NCI-H2107 (cell line): ENCODE measurements at places on chromosomes 3 and 15.

GRCh38 chr3:6301626-6302025, 559.3 kb upstream of the GRM7 start:
- no peak for DNase-seq

- no peak for DNase-seq
Measured at GRCh38 chr3:144662729-144663128, 691.1 kb downstream of the DIPK2A start.

GRCh38 chr3:196875258-196875657, 7.5 kb downstream of the SENP5 start:
- no peak for DNase-seq

- DNase-seq = no peak
Measured at GRCh38 chr3:177778633-177779032, 581.4 kb upstream of the TBL1XR1 start.

DNA sequence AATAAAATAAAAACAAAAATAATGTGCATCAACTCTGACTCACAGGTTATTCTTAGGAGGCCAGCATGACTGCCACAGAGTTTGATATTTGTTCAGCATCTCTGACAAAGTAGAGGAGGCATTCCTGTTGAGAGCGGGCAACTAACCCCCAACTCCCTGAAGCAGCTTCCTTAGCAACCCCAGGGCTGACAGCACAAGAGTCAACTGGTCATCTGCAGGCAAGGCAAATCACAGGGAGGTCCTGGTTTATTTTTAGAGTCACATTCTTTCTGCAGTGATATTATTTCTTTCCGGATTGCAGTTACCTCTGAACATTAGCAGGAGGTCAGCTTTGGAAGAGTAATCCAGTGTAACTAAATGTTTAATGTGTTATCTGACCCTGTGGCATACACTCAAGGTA, 273.0 kb downstream of the PLCL2 start:
- DNase-seq = no peak

DNA sequence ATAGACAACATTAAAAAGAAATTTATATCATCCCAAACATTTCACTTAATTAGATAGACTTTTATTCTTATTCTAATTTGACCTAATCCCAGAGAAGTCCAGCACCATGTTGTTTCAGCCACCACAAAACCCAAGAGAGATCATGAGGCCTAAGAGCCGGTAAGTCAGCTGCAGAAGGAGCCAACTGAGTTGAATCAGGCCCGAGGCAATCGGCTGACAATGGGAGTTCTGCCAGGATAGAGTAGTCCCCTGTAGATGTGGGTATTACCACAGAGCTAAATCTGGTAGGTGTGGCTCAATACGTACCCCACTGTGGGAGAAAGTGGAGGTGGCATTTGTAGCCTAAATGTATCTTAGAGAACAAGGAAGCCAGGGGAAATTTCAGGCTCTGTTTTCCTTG, 49.7 kb upstream of the UMPS start:
- no peak for DNase-seq

- DNase-seq = no peak
Measured at GRCh38 chr3:17151598-17152373, 267.0 kb downstream of the PLCL2 start.

- no peak for DNase-seq
Measured at GRCh38 chr3:126268866-126269265, 88.3 kb downstream of the KLF15 start.

DNA sequence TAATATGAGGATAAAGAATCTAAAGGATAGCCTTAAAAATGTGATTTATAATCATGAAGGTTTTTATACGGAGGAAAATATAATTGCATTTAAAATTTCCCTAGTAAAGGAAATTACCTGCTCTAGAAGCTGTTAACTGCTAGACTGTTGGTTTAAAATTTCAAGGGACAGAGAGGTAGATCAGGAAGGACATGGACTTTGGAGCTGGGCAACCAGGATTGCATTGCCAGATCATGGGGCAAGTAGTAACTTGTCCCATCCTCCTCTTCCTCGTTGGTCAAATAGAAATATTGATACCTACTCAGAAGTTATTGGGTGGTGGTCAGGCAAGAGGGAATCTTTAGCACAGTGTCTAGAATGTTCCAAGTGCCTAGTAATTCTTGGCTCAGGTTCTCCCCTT, 525.1 kb downstream of the MFSD1 start:
- no peak for DNase-seq

DNA sequence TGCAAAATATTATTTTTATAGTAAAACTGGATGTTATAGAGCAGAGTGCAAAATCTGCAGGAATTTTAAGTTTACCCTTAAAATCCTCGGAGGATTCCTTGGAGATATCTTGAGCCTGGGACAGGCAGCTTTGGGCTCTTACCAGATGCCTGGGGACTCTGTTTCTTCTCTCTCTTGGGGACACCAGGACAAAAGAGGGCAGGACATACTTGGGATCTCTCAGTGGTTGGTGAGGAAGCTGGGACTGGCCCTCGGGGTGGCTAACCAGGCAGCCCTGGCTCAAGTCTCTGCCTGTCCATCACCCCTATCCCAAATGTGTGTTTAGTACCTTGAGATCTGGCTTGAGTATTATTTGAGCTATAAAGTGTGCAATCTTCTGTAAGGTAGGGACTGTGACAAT, 38.6 kb downstream of the TKT start:
- DNase-seq = no peak

GRCh38 chr15:40240619-40241221, 1.9 kb downstream of the PAK6 start:
- no peak for DNase-seq

DNA sequence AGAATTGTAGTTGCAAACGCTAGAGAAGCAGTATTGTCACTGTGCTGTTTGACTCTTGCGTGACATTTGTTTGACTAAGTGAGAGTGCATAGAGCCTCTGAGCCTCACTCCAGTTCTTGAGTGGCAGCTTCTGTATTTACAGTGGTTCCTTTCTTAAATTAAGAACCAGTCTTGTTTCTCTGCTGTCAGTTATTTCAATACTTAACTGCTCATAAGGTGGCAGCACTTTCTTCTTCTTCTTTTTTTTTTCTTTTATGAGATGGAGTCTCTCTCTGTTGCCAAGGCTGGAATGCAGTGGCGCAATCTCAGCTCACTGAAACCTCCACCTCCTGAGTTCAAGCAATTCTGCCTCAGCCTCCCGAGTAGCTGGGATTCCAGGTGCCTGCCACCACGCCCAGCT, 372.1 kb downstream of the LPP start:
- DNase-seq = no peak

GRCh38 chr15:63764124-63764803, 69.5 kb downstream of the HERC1 start:
- DNase-seq = no peak

DNA sequence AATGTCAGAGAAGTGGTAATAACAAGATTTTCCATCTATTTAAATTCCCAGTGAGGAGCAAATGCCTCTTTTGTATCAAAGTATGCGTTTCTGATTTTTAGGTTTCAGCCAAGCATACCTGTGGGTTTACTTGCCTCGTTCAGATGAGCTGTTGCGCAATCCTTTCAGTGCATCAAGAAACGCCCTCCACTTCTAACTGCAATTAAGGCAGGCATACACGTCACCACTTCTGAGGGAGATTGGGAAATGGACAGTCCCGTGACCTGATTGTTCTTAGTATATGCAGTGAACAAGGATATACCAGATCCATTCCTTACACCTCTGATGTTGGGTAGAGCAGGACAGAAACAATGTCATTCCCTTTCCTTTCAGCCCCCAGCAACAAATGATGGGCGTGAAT, 219.0 kb downstream of the ITPR1 start:
- no peak for DNase-seq

- peak; percentile 64 for DNase-seq
Measured at GRCh38 chr3:170426240-170426797, 7.7 kb downstream of the CLDN11 start.

DNA sequence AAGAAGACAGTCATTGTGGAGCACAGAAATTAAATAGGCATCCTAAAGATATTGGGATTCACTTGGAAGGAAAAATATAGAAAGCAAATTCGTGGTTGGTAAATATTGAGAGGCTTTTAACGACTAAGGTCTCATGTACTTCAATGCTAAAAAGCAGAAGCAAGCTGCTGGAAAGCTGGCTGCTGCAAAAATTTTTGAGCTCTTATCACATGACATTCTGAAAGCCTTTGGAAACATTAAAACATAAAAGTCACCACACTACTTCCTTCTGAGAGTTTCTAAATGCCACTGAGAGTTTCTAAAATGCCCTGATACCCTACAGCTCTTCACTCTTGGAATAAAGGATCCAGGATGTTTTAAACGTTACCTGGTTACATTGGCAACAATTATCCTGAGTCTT, 39.0 kb upstream of the CBLB start:
- DNase-seq = no peak

- no peak for DNase-seq
Measured at GRCh38 chr3:12773030-12773709, 14.1 kb upstream of the TMEM40 start.

DNA sequence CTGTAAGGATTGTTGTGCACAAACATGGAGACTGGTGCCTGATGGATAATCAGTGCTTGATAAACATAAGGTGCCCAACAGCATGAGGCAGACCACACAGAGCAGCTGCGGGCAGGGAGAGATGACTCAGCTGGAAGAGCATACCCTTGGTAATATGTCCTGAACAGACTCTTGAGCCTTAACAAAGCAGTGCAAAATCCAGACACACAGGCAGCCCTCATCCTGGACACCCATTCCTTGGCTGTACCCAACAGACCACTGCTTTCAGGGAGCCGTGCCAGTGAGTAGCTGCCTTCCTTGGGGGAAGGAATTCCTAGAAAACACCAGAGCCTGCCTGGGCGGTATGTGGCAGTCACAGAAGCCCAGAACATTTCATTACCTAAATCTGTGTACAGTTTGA, 156.2 kb downstream of the CLSTN2 start:
- DNase-seq = no peak

- DNase-seq = no peak
Measured at GRCh38 chr3:53841296-53841695, 4.9 kb downstream of the CHDH start.

DNA sequence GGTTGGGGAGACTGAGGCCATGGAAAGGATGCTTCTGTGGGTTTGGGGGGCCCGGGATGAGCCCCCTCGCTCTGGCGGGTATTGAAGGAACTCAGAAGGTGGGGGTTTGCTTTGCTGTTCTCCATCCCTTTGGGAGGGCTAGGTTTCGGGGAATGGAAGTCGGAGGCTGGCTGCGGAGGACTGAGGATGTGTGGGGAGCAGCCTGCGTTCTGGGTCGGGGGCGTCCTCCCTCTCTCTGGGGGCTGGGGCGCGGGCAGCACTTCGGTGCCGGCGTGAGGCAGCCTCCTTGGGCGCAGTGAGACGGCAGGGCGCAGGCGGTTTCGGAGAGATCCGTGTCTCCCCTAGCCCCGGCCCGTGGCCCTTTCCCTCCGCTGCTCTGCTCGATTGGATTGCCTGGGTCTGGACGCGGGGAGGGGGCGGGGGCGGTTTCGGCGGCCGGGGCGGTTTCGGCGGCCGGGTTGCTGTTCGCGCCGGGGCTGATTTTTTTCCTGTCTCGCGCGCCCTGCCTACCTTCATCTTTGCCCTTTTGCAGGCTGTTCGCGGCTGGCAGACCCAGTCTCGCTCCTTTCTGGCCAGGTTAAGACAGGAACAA, 1.4 kb downstream of the PTPRG start:
- DNase-seq = no peak

GRCh38 chr3:197523526-197523925, 32.2 kb downstream of the BDH1 start:
- DNase-seq = no peak

DNA sequence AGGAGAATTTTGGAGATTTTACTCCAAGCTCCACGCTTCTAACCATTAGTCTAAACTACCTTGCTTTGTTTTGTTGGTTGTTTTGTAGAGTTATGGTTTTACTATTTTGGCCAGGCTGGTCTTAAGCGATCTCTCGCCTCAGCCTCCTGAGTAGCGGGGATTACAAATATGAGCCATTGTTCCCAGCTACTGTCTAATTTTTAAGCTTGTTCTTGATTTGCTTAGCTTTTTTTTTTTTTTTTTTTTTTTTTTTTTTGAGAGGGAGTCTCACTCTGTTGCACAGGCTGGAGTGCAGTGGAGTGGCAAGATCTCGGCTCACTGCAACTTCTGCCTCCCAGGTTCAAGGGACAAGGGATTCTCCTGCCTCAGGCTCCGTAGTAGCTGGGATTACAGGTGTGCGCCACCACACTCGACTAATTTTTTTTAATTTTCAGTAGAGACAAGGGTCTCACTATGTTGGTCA, 28.5 kb downstream of the EFCAB12 start:
- no peak for DNase-seq

GRCh38 chr3:148036331-148036876, 627.2 kb downstream of the ZIC1 start:
- no peak for DNase-seq

- DNase-seq = no peak
Measured at GRCh38 chr3:63228677-63229076, 49.4 kb upstream of the SYNPR start.

GRCh38 chr3:117016378-117016777, 306.8 kb downstream of the TUSC7 start:
- DNase-seq = no peak

- DNase-seq = no peak
Measured at GRCh38 chr15:27608248-27608647, 490.9 kb downstream of the OCA2 start.

GRCh38 chr15:101244036-101244781, 7.6 kb downstream of the CHSY1 start:
- no peak for DNase-seq

DNA sequence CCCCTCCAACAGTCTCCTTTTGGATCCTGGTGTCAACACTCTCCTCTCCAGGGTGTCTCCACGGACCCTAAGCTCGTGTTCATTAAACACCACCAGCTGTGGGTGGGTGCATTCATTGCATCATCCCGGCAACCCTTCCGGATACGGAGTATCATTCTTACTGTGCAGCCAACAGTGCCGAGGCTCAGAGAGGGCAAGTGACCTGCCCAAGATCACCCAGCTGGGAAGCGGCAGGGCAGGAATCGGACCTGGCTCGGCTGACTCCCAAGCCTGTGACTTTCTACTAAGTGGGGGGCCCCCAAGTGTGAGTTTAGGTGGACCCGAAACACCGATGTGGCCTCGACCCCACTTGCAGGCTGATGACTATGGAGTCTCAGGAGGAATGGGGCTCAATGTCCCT, 20.4 kb downstream of the H1-8 start:
- DNase-seq = no peak

GRCh38 chr3:151155409-151156128, 47.4 kb downstream of the GPR171 start:
- DNase-seq = no peak

GRCh38 chr15:49096090-49096750, 50.0 kb upstream of the SECISBP2L start:
- no peak for DNase-seq

DNA sequence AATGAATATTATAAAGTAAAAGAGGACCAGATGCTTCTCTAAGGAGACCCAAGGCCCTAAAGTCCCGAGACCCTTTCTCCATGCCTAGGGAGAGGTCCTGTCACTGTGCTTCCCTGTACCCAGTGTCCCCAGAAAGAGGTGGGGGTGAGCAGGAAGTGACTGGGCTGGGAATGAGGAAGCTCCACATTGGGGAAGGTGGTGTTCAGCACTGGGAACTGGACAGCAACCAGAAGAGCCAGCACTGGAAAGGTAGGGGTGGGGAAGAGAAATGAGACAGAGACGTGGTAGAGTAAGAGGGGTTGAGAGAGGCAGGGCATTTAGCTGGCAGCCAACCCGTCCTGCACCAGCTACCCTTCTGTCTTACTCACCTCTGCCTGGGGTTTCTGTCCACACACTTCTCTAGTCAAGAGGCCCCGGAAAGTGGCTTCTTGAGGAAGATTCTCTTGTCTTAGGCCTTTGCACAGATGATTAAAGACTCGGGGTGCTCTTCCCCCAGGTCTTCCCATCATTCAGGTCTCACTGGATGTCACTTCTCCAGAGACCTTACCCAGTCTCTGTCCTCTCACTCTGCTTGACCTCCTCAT, 12.2 kb downstream of the RRP9 start:
- DNase-seq = no peak

- no peak for DNase-seq
Measured at GRCh38 chr3:10416730-10417300, 88.6 kb downstream of the ATP2B2 start.
